ENCODE measurements at places on chromosomes 5 and 9.

GRCh38 chr9:128008171-128008570, 27.4 kb upstream of the EEIG1 start:
- DNase-seq = no peak

DNA sequence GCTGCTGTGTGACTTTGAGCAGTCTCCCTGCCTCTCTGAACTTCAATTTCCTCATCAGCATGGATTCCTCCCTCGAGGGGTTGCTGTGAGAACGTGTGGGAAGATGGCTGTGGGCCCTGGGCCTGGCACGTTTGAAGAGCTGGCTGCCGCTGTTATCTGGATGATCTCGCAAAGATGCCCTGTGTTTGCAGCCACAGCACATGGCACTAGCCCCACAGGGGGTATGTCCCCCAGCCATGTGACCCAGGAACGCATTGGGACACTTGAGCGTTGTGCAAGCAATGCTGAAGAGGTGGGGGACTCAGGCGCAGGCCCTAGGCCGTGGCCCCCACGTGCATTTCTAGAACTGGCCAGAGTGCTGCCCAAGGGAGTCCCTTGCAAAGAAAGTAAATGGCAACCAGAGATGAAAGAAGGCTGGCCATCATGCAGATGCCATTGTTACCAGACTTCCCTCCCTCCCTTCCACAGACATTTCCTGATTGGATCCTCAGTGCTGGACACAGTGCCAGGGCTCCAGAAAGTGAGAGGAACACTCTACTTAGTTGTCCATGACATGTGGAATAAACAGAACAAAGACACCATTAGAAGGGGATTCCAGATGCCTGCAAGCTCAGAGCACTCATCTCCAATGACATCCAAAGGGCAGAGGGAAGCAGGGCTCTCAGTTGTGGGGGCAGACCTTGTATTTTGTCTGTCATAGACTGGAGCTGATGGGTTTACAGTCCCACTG, 65.1 kb upstream of the NEURL1B start:
- DNase-seq = no peak

GRCh38 chr5:113514289-113514635, 768 bp downstream of the YTHDC2 start:
- no peak for DNase-seq

DNA sequence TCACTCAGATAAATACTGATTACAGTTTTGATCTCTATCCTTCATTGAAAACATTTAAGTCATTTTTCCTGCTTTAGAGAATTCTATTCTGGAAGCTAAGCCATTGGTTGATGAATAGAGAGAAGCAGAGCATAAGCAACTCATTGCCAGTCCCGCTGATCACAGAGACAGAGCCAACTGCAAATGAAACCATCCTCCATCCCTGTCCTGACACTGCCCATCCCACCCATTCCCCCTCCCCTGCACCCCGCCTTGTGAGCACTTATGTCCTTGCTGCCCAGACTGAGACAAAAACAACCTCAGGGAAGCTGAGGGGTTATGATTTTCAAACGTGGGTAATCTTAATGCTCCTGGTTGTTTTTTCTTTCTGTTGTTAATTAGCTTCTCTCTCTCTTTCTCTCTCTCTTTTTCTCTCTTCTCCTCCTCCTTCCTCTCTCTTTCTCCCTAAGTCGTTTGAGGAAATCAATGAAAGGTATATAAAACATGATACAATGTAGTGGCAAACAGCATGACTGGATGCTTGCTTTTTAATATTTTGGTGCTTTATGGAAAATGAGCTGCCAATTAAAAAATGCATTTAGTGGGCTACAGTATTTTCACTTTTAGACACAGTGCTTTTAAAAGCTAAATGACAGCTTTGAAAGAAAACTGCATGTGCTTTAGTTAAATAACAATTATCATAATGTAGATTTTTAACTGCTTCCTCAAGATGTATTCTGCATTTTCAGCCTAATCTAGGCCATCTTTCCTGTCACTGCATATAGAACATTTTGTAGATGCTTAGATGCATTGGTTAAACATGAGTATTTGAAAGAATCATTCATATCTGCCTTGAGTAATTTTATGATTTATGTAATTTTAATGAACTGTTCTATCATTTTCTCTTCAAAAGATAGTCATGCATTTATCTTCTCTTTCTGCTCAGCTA, 57.3 kb downstream of the CMYA5 start:
- DNase-seq = no peak

DNA sequence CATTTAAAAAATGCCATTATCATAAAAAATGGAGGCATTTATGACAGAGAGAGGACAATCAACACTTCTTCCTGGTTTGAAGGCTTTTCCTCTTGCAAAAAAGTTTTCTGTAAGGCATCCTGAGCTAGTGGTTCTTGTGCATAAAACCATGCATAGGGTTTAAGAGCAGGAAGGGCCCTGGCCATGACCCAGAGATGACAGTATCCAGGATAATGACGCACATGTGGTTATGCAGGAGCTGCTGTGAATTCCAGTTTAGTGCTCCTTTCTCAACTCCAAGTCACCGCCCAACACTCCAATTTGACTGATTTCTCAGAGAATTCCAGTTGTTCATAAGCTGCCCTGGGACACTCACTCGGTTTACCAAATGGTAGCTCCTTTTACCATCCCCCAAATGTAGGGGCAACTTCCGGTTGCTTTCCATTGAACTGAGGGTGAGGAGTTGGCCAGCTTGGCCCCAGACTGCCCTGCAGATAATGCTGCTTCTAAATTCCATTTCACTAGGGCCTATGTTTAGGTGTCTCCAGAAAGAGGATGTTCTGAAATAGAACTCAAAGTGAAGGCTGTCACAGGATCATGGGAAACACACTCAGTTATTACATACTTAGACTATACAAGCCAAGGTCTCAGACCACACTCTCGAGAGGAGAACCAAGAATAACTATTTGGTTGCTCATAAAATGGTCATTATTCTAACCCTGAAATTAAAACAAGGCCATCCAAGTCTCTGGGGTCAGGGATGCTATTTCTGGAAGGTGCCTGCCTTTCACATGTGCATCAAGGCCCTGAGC, 179.1 kb downstream of the SLIT3 start:
- DNase-seq = peak; percentile 25

DNA sequence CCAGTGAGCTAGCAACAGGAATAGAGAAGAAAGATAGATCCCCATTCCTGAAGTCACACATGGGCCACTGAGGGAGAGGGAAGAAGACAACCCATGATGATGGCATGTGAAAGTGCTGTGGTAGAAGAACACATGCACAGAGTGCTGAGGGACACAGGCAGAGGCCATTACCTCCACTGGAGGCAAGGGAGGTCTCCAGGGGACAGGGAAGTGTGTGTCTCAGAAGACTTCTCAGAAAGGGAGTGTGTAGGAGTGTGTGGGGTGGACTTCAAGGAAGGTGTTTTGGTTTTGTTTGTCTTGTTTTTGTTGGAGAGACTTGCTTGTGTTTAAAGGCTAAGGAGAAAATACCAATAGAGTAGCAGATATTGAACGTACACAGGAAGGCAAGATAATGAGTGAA, 77.0 kb upstream of the SMARCA2 start:
- DNase-seq = no peak
